ENCODE measurements at places on chromosomes 11 and 22.

DNA sequence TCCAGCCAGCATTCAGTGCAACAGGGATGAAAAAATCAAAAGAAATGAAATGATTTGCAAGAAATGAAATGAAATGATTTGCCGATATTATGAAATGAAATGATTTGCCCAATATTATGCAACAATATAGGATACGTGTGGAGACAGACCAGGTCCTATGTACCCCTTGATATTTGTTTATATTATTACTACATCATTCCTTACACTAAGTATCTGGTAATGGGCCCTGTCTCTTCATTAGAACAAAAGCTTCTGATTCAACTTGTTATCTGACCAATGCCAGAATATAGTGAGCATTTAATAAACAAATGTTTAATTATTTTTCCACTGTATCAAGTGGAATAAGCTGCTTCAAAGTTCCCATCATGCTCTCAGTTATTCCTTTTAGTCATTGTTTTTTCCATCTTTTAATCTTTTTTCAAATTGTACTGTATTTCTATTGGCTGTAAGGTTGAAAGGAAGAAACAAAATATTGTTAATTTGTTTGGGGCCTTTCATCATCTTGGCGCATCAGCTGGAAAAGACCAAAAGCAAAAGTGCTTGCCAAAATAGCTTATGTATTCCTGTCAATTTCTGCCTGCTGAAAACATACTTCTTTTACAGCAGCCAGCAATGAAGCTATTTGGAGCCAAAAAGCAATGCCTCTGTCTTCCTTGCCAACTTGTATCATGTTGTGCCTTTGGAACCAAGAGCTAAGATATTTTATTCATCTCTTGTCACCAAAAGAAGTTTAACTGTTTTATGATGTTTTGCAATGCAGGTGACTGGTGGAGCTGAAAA is 2314.9 kb downstream of the LRRC4C start:
- no peak for DNase-seq

DNA sequence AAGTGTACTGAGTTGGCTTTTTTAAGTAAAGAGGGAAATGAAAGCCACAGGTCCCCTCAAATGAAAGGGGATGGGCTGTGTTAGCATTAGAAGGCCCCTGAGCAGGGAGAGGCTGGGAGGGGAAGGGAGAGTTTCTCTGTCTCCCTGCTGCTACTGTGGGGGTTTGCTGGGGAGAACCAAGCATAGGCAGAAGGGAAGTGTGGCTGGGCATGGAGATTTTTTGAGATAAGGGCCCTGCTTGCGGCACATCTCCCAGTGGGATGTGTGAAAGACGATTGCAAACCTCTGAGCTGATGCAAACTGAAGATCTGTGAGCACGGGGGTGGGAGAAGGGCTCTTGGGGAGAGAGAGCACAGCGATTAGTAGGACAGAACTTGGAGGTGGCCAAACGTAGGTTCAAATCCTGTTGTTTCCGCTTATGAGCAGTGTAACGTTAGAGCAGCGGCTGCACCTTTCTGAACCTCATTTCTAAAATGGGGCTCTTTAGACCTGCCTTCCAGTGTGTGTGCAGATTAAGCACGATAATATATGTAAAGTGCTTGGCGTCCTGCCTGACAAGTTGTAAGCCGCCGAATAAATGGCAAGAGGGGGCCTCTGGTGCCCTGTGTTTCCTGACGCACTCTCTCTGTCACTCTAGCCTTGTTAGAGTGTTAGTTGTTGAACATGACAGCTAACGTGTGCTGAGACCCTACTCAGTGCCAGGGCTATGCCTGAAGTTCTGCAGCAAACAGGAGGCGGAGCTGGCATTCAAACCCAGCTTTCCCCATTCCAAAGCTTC is 122.3 kb downstream of the GRIK4 start:
- DNase-seq: no peak

GRCh38 chr11:59680287-59681154 is 11.7 kb upstream of the PATL1 start:
- no peak for DNase-seq

GRCh38 chr11:100759106-100759505 is 72.0 kb downstream of the ARHGAP42 start:
- no peak for DNase-seq

- DNase-seq: no peak
Observed at GRCh38 chr11:128582496-128583366, 4.6 kb downstream of the ETS1 start.

DNA sequence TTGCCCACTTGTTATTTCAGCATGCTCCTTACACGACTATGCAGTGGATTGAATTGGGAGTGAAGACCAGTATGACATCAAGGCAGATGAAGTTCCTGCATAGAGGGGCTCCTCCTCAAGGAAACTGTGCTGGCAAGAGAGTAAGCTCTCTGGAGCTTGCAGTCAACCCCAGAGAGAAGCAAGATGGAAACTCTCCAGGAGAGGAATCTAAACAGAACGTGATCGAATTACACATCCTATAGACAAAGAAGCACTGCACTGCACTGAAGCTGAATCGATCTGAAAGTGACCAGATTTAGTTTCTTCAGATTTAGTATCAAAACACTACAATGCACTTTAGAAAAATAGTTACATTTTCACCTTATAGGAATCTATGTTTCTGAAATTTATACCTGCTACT is 947.7 kb upstream of the TENM4 start:
- no peak for DNase-seq

GRCh38 chr11:6357222-6357621 is 33.1 kb upstream of the SMPD1 start:
- no peak for DNase-seq

DNA sequence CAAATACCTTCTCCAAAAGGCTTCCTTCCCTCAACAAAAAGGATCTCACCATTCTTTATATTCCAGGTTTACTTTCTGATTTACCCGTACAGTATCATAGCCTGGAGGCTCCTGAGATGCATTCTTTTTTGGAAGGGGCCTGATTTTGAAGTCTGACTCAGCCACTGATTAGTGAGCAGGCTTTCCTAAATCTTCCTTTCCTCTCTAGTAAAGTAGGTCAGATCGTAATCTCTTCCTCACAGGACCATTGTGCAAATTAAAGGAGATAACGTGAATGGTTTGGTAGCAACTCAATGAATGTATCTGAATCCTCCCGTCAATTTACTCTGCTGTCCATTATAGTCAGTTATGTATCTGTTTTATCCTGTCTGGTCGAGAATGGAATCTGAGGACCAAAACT is 227.7 kb upstream of the ANO5 start:
- no peak for DNase-seq

- DNase-seq: no peak
Observed at GRCh38 chr11:110613197-110613918, 98.9 kb downstream of the ARHGAP20 start.

DNA sequence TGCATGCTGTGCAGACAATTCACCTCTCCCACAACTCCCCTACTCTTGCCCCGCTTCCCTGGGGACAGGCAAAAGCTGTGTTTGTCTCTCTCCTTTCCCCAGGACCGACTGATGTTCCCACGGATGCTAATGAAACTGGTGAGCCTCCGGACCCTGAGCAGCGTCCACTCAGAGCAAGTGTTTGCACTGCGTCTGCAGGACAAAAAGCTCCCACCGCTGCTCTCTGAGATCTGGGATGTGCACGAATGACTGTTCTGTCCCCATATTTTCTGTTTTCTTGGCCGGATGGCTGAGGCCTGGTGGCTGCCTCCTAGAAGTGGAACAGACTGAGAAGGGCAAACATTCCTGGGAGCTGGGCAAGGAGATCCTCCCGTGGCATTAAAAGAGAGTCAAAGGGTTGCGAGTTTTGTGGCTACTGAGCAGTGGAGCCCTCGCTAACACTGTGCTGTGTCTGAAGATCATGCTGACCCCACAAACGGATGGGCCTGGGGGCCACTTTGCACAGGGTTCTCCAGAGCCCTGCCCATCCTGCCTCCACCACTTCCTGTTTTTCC is 1.4 kb upstream of the MADD start:
- no peak for DNase-seq

DNA sequence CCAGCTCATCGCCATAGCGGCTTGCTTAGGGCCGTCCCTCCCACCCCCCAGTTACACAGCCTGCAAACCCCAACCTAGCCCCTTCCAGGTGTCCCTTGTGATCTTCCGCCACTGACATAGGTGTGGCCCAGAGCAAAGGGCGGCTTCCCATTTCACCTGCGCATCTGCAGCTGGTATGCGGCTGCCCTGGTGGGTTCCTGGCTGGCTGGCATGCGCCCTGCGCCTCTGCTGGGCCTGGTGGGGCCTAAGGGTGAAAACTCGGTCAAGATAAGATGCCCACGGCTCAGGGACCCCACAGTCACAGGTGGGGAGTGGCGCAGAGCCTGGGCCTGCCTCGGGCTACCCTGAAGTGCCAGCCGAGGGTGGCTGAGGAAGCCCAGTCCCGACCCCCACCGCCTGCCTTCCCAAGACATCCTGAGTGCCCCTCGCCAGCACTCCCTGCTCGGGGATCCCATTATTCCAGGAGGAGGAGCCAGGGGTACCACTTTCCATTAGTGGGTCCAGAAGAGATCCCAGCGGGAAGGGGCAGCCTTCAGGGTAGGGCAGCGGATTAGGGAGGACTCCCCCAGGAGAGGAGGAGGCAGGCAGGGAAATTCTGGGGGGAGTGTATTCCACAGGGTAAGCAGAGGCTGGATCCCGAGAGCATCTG is 36.9 kb upstream of the KCNQ1OT1 start:
- no peak for DNase-seq

- DNase-seq: no peak
Observed at GRCh38 chr11:113839842-113840241, 35.5 kb downstream of the USP28 start.

- DNase-seq: peak; percentile 85
Observed at GRCh38 chr11:85810871-85811611, at the start of gene SYTL2. Gene SYTL2, minus strand, starts transcription at chr11:85811141. Its CDS starts 53,416 bp downstream, at chr11:85757725.

GRCh38 chr11:698493-699115 is 3.0 kb downstream of the TMEM80 start:
- no peak for DNase-seq

DNA sequence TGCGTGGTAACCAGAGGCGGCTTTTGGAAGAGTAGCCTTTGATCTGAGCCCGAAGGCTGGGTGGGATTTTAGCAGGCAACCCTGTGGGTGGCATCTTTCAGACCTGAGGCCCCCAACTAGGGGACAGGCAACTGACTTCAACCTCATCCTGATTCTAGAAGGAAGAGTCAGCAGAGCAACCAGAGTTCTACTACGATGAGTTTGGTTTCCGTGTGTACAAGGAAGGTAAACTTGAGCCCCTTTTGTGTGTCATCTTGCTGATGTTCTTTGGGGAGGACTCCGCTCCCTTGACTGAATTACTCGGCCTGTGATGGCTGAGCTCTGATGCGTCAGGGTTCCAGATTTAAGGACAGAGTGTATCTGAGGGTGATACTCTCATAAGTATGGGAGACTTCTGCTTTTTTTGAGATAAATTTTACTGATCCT is 31.6 kb downstream of the SGSM3 start:
- DNase-seq: no peak

DNA sequence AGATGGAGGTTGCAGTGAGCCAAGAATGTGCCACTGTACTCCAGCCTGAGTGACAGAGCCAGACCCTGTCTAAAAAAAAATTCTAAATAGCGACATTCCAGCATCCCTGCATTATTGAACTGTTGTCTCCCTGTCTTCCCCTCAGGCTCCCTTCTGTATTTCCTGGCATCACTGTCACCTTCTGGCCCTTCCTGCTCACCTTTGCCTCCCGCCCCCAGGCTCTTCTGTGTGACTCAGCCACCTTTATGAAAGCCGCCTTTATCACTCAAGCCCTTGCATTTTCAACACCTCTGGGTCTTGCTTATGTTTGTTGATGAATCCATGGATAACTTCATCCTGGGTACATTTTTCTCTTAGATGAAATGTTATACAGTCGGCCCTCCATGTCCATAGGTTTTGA is 21.1 kb downstream of the UBASH3B start:
- DNase-seq: no peak

- no peak for DNase-seq
Observed at GRCh38 chr11:70402016-70402415, 3.7 kb downstream of the CTTN start.

DNA sequence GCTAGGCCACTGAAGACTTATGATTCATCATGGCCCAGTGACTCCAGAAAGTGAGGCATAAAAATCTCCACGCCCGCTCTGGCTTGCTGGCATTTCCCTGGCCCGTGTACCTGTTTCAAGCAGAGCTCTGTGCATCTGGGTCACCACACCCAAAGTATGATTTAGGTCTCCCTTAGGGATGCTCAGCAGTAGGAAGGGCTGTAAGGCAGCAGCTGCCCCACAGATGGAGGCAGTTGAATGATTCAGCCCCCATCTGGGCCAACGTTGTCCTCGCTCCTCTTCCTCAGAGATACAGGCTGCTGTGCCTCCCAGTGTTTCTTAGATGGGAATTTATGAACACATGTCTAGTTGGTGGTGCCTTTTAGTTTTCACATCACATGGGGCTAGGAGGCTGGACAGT is 21.6 kb downstream of the GPR83 start:
- no peak for DNase-seq

GRCh38 chr22:32058656-32059260 is 15.7 kb downstream of the SLC5A1 start:
- no peak for DNase-seq

GRCh38 chr11:61996933-61997332 is 29.5 kb upstream of the FTH1 start:
- DNase-seq: peak; percentile 85

DNA sequence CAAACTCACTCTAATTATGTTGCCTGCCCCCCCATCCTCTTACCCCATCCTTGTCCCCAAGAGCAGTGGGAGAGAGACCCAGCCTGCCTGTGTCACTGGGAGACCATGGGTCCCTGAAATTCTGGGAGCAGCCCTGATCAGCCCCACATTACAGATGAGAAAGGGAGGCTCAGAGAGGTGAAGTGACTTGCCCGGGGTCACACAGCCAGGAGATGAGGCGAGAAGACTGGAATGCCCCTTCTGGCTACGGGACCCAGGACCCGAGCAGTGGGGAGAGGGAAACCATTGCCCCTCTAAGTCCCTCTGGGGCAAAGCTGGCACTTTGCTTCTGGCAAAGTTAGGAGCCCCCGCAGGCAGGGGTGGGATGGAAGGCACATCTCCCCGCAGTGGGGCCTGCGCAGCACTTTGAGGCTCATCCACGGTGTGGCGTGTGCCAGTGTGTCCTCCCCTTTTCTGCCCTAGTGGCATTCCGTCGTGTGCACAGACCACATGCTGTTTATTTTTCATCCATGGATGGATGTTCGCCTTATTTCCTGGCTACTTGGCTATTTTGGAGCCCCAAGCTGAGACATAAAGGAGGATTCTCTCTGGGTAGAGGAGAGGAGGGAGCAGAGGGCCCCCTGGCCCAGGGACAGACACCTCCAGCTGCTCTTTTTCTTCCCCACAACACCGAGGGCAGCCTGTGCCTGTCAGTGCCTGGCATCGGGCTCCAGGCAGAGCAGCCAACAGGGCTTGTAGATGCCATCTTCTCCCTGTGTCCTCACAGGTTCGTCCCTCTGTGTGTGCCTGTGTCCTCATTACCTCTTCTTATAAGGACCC is 3.7 kb upstream of the FGF3 start:
- no peak for DNase-seq

Measured in midbrain (tissue), 1 donor.